ENCODE measurements at places on chromosomes 3 and 15.

DNA sequence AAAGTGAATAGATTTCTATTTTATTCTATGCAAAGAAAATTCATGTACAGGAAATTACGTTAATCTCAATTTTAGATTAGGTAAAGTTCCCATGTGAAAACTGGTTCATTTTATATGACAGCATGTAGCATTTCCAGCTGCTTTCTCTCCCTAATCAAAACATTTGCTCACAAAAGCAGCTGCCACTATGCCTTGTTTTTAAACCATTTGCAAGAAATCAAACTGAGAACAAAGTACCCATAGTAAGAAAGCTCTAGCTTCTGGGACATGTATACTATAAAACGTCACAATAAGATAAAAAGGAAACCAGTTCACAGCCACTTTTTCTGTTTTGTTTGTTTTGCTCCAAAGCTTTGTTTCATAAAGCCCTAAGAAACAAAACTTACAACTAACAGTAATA lies 5.0 kb upstream of the CRYBG3 start:
- no peak for DNase-seq

DNA sequence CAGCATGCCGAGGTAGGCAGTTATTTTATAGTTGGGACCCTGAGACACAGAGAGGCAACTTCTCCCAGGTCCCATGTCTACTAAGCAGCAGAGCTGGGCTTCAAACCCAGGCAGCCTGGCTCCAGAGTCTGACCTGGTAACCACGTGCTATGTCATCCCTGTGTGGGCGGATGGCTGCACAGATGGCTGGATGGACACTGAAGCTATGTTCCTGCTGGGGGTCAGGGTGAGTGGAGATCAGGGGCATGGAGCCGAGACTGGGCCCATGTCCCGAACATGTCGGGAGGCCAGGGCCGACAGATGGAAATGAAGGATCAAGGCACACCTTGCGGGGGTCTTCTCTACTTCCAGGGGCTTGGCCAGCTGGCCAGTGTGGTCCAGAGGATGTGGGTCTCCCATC lies 9.3 kb upstream of the FBLN2 start:
- DNase-seq: no peak

DNA sequence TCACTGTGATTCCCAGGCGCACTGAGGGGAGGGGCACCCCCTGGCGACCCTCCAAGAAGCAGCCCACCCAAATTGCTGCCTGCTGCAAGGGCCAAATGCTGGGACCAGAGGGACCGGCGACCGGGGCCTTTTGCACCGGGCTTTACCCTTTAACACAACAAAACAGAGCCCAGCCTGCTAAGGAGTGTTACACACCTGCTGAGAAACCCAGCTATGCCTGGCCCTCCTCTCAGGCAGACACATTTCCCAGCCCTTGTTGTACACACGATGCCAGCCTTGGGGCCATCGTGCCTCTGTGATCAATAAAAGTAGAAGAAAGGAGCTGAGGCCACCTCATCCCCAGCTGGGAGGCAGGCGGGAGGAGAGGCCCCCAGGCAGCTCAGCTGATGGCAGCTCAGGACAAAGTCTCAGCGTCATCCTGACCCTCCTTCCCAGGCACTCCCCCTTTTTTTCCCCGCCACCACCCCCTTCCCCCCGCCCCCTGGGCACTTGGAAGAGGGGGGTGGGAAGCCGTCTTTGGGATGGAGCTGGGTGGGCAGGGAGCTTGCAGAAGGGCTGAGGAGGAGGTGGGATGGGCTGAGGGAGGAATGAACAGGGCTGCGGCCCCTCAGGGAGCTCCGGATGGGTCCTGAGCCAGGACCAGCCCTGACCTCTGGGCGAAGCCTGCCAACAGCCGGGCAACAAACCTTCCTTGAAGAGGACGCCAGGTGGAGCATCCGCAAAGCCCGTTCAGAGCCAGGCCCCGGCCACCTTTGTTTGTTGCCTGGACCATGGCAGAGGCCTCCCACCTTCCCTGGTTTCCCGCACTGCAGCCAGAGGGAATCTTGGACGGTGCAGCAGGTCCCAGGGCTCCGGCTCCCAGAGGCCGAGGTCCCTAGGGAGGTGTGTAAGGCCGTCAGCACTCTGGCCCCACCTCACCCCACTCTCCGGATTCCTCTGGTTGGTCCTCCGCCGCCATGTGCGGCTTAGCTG lies 45.9 kb upstream of the SEC61A1 start:
- DNase-seq: no peak

GRCh38 chr3:38454178-38454883 lies 641 bp downstream of the ACVR2B start:
- peak; percentile 56 for DNase-seq

DNA sequence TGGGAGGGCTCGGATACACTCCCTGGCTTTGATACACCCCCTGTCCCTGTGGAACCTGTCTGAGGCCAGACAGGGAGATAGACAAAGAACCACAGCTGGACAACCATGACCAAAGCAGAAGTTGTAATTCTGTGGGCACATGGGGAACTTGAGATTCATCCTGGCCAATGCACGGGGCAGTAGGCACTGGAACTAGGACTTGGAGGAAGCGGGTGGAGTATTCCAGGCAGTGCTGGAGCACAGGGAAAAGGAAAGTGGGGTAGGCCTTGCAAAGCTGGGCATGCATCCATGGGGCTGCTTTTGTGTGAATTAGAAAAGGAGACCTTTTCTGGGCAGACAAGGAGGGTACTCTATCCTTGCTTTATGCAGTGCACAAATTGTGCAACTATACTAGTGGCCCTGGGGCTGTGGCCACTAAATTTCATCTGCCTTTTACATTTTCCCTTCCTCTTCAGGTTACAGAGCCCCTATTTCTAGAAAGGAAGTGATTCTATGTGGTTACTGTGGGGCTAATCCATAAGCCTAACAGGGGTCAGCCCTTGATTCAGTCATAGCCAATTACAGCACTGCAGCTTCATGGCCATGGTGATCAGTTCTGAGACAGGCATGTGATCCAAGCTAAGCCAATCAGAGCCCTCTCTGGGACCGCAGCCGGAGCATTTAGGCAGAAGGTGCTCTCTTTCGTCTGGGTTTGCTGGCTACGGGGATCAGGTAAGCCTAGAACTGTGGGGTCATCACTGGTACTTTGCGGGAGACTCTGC lies 21.0 kb downstream of the CRABP1 start:
- DNase-seq: no peak
